ENCODE measurements at places on chromosomes 6 and 20. TPM values are rescaled to one million over a fixed set of nuclear protein-coding genes. Genes with fewer than 3 reads are reported as not detected.
A peak's percentile ranks its signal among the peaks of the same experiment; 100 is the strongest.

Gene GTSF1L
- not detected for total RNA-seq

Gene VIP
- 6.3 TPM for total RNA-seq

- no peak for DNase-seq
Measured at GRCh38 chr6:79841577-79842375, 105.6 kb downstream of the ELOVL4 start.

DNA sequence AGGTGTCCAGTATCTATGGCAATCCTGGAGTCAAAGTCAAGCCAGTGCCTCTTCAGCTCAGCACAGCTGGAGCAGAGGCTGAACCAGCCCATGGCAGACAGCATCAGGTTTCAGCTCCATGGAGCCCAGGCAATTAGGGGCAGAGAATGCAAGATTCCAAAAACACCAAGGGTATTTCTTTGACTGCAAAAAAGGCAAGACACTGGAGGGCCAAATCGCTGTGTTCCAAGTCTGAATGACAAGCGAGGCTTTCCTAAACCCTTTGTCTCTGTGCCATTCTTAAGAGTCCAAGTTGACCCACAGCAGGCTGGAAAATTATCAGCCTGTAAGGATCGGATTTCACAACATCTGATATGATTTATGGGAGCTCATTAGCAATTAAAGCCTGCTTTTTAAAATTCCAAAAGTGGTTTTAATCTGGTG, 49.7 kb upstream of the TGM3 start:
- DNase-seq = no peak

DNA sequence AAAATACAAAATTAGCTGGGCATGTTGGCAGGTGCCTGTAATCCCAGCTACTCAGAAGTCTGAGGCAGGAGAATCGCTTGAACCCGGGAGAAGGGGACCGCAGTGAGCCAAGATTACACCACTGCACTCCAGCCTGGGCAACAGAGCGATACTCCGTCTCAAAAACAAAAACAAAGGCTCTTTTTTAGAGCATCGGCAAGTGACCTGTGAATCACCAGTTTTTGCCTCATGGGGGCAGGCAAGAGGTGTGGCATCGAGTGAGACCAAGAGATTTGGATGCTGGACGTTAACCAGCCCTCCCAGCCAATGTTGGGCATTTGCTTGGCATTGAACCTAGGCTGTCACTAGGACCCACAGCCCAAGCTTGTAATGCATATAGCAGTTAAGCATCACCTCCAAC, 14.6 kb upstream of the CDK5RAP1 start:
- DNase-seq = no peak

Gene NR2E1
- not detected for total RNA-seq

Gene TSPO2
- total RNA-seq = not detected

Gene DDX43
- total RNA-seq = 0.42 TPM

DNA sequence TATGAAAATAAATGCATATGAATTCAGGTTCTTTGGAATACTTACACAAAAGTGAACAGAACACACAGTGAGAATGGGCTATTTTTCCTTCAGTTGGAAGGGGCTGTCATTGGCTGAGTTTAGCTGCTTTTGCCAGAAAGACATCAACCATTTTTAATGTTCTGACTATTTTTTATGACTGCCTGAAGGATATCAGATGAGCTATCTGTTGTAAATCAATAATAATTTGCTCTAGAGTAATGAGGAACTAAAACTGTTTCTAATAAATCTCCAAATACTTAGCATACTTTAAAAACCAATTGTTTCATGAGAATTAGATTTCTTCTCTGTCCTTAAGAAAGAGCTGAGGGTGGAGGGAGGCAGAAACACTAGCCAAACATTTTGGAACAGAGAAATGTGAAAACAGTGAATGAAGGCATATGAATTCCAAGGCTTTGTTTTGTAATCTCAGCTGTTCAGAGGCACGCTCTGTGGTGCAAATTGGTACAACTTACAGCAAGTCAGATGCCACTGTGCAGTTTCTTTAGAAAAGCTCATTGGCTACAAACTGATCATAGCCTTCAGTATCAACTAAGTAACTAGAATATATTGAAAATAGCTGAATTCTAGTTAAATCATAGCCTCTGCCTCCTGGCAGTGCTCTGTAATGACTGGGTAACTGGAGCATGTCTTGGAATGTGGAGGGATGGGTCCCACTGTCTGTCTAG, 228.9 kb upstream of the JAG1 start:
- no peak for DNase-seq

DNA sequence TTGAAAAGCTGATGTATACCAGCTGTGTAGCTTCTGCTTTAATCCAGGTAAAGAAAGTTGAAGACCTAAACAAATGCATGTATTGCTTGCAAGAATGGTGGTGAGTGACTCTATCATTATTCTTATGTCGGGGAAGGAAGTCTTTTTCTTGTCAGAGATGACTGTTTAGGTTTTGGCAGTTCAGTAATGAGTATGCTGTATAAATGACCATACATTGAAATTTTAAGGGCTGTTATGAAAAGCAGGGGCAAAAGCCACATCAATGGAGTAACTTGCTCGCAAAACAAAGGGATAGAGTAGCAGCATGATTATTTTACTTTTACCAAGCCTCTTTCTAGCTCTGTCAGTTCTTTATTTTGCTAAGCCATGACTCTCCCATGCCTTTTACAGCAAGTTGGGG, 55.9 kb upstream of the NUP153 start:
- DNase-seq = no peak

DNA sequence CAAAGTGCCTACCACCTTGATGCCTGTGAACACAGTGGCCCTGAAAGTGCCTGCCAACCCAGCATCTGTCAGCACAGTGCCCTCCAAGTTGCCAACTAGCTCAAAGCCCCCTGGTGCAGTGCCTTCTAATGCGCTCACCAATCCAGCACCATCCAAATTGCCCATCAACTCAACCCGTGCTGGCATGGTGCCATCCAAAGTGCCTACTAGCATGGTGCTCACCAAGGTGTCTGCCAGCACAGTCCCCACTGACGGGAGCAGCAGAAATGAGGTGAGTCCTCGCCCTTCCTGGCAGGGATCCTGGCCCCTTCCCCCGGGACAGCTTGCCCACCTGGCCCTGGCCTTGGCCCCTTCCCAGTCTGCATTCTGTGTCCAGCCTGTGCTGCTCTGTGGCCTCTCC, 17.9 kb downstream of the MAVS start:
- no peak for DNase-seq

GRCh38 chr6:158251565-158251964, 60.7 kb upstream of the TULP4 start:
- DNase-seq = no peak

DNA sequence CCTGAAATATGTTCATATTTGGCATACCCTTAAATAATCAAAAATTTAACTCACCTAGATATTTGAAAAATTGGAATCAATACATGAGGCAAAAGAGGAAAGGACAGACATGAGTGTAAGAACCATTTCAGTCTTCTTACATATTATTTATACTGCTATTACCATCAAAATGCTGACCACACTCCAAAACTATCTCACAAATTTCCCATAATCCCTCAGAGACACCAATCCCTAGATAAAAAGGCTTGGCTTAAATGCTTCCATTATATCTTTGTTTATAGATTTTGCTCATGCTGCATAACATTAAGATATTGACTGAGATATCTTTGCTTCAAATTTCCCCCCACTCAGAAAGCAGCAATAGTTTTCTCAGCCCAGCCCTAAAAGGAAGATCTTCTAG, 11.7 kb upstream of the NT5DC1 start:
- DNase-seq = no peak

DNA sequence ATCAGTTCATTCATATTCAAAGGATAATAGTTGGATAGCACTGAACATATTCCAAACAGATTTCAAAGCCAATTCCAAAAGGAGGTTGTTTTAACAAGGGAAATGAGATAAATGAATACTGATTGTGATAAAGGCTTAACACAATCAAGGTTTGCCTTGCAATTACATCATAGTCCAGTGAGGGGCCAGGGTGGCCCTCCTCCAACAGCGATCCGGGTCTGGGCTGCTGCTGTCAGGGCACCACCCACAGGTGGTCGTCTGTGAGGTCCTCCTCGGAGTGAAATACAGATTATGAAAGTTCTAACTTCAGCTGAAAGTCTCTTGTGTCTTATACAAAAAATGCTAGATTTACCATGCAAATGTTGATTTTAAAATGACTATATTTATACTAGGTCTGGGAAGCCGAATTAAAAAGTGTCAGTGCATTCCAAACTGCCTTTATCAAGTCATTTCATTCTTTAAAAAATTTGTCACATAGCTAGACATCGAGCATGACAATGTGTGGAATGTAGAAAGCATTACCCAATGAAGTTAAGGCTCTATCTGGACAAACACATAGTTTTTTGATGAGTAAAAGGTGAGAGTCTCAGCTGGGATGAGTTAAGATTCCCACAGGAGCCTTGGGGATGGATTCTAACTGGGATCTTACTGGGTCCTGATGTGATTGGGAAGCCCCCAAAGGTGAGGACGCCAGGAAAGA, 65.9 kb upstream of the SLC22A23 start:
- no peak for DNase-seq

GRCh38 chr6:14966096-14966905, 279.6 kb upstream of the JARID2 start:
- DNase-seq = no peak

DNA sequence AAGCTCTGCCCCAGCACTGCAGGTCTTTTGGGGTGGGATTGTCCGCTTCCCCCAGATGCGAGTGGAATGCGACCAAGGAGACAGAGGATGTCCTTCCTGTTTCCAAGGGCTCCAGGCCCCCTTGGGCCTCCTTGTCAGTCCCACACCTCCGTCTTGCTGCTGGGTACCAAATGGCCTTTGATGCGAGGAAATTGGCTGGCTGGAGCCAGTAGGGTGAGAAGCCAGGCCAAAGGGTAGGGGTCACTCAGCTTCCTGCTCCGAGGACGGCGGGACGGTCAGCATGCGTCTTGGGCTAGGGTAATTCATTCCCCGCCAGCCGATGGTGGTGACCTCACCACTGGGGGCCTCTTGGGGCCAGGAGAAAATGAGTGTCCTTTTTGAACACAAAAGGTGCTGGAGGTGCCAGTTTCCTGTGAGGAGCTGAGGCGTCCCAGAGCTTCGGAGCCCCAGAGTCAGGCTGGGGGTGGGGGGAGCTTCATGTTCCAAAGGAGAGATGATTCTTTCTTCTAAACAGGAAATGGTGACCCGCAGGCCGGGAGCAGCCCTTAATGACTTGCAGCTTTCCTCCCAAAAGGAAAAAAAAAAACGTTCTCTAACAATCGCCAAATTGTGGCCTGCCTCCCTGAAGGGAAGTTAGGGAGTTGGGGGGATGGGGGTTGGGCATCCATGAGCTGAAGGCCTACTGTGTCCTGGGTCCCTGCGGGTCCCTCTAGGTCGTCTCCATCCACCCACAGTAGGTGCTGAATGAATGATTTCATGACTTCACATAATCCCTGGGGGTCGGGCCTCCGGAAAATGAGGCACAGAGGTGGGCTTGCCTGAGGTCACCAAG, 6.7 kb downstream of the SNAI1 start:
- DNase-seq = peak; percentile 48

- DNase-seq = no peak
Measured at GRCh38 chr6:84568971-84569370, 195.4 kb downstream of the TBX18 start.

Gene KHDC1
- 2.6 TPM for total RNA-seq

Gene PI16
- 67.1 TPM for total RNA-seq

- no peak for DNase-seq
Measured at GRCh38 chr20:56157530-56158203, 90.9 kb upstream of the MC3R start.

DNA sequence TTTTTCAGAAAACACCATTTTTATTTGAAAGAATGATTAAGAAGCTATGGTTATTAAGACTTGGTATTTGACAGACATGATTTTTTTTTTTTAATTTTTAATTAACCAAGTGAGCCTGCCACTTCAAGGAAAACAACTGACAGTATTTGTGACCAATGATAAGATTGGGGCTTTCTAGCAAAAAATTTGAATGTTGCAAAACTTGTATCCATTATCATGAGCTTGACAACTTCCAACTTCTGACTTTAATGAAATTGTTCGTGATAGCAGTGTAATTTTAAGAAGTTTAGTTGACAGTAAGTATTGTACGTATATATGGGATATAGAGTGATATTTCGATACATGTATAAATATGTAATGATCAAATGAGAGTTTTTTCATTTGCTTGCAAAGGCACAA, 21.6 kb upstream of the POM121L2 start:
- no peak for DNase-seq

- DNase-seq = no peak
Measured at GRCh38 chr6:101482606-101483005, 89.1 kb downstream of the GRIK2 start.

- DNase-seq = no peak
Measured at GRCh38 chr20:62163986-62164762, 18.7 kb upstream of the MTG2 start.

Gene NDUFAF4
- total RNA-seq = 31.4 TPM

DNA sequence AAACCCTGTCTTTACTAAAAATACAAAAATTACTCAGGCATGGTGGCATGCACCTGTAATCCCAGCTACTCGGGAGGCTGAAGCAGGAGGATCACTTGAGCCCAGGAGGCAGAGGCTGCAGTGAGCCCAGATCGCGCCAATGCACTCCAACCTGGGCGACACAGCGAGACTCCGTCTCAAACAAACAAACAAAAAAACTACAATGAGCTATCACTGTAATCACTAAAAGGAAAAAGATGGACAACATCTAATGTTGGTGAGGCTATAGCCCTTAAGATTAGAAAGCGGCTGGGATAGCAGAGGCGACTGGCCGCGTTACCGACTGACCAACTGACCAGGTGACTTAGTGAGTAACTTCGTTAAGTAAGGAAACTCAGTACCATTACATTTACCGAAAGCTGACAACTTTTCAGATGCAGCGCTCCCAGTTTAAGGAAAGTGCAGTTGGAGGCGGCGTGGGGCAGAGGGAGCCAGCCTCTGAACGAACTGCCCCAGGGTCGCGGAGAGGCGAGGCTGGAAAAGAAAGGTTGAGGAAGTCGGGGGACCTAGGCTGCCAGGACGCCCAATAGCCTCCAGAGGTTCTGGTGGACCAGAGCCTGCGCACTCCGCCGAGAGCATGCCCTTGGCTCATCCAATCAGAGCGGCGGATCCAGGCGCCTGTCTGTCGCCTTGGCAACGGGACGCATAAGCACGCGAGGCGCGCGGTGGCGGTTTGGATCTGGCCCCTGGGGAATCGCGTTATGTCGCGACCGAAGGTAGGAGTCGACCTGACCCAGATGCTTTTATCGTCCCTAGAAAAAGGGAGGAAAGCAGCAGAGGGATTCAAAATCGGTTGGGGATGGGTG, 8.9 kb downstream of the TTLL9 start:
- DNase-seq = peak; percentile 91

Gene FRS3
- total RNA-seq = 1.9 TPM

GRCh38 chr20:46563170-46563859, 12.9 kb upstream of the OCSTAMP start:
- DNase-seq = no peak

DNA sequence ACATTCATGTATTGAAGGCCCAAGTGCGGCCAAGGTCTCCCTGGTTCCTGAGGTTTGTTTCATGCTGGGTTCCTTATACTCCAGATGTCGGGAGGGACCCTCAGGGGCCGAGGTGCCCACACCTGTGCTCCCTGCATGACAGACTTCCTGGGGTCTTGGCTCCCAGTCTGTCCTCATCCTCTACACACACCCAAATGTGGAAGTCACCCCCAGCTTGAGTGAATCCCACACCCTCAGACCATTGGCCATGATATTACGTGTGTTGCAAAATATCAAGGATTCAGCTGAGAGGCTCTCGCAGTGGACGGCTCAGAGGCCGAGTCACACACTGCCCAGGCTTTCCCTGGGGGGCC, 82.2 kb upstream of the DUSP22 start:
- DNase-seq = no peak

Gene PPIL6
- 11.9 TPM for total RNA-seq

Gene ARFGEF3
- 9.6 TPM for total RNA-seq

Data from urinary bladder (tissue), 4 donors.